ENCODE measurements at places on chromosomes 3 and 15.

- DNase-seq, result no peak
Observed at GRCh38 chr15:85558848-85559247, 178.4 kb downstream of the AKAP13 start.

DNA sequence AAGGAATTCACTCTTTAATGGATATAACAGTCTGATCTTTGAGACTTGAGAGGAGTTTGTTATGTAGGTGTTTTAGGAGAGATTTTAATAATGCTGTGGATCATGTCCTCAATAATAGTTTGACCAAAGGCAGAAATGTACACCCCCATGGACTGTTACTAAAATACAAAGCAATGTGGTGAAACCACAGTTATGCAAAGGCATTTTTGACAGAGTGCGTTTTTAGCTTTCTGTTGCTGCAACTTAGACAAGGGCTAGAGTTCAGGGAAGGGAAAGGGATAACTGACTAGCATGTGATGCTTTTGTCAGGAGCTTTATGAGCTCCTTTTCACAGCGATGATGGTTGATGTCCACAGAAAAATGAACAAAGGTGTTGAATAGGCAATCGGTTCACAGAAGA lies 3.6 kb upstream of the STARD5 start:
- DNase-seq, result no peak

- DNase-seq, result no peak
Observed at GRCh38 chr3:153338487-153338886, 176.5 kb downstream of the RAP2B start.

GRCh38 chr3:9168241-9168741 lies 81.2 kb downstream of the SRGAP3 start:
- no peak for DNase-seq

- no peak for DNase-seq
Observed at GRCh38 chr3:64213224-64213878, 11.9 kb downstream of the PRICKLE2 start.

DNA sequence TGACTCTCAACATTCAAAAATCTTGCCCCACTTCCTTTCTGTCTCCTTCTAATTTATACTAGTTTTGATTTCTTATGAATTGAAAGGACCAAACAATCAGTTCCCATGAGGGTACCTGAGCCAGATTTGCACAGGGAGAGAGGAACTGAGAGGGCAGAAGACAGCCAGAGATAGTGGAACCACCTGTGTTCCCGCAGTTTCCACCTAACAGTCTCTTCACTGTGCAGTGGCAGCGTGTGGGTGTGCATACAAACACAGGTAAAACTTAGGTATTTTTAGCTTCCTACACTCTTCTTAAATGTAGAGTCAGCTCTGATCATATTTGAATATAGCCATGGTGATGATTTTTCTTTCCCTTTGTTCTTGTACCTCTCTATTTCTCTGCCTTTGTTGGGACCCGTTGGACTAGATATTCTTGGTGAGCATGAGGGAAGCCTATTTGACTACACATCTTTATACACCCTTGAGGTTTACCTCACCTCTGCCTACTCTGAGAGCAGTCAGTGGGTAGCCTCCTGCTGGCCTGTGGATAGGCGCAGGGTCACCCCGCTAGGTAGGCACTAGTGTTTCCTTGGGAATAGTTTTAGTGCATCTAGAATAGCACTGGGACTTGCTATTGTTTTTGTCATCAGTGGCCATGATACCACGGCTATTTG lies 58.8 kb downstream of the MAP3K13 start:
- DNase-seq, result no peak

DNA sequence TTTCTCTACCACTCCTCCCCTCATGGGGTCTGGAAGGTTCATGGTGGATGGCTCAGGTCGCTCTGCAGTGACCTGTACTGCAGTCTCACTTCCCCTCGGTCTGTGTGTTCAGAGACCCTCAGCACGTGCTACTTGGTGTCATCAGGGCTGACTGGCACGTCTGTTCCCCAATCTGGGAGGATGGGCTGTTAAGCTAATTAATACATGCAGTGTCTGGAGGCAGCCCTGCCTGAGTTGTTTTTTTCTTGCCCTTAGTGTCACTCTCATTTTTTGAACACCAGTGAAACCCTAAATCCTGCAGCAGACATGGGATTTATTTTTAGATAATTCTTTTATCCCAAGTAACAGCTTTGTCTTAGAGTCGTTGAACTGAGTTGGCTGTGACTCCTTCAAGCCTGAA lies 64.6 kb downstream of the ARNT2 start:
- no peak for DNase-seq

DNA sequence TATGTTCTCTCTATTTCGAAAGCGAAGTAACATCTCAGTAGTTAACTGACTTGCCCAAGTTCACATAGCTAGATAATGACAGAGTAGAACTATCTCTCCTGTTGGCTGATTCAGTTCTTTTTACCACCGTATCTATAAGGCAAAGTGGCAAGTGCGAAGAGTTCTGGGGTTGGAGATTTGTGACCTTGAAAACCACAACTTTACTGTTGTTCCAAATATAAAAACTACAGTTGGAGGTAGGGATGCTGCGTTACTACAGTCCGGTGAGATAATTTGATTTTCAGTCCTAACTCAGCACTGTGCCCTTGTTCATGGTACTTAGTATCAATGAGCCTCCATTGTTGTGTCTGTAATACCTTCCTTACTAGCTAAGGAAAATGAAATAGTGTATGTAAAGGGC lies 71.2 kb upstream of the GOLGA8B start:
- no peak for DNase-seq

- no peak for DNase-seq
Observed at GRCh38 chr3:61901986-61902385, 340.6 kb downstream of the PTPRG start.

GRCh38 chr3:38545550-38545949 lies 49.4 kb downstream of the EXOG start:
- no peak for DNase-seq

GRCh38 chr3:155334914-155335723 lies 41.6 kb upstream of the STRIT1 start:
- DNase-seq, result no peak

DNA sequence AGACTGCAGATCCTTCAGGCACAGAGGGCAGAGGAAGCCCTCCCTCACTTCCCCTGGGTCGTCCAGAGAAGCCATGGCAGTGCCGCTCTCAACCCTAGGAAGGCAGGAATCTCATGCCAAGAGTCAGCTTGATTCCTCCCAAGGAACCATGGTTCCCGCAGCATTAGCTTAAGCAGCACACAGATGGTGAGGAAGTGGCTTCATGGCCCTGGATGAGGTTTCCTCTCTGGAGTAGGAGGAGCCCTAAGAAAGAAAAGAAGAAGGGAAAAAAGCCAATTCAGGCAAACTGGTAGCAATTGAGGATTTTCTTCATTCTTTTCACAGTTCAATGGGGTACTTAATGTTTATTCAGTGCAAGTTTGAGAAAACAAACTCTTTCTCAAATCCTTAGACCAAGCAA lies 2.9 kb downstream of the RBSN start:
- no peak for DNase-seq

DNA sequence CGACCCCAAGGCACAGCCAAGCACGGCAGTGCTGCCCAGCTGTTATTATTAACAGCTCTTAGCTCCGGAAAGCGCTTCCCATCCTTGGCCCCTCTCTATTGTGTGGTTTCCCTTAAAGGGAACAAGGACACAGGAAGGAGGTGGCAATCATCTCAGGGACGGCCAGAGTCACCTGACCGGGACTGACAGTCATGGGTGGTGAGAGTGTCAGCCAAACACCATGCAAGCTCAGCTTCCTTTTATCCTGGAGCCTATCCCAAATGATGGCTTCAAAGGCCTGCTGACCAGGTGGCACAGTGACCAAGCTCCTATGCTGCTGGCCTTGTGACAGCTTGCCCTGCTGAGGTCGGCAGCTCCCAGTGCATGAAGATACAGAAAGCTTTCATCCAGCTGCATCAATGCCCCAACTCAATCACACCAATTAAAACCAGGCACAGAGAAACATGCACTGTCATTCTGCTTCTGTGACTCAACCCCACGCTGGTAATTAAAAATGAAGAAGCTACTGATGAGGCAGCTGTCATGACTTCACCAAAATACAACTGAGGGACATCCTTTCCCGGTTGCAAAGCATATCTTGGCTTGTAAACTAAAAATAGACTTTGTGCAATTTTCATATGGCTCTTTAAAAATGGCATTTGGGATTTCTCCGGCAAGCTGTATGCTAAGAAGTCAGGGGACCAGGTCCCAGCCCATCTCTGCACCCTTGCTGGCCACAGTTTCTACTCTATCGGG lies 34.0 kb downstream of the PCSK6 start:
- DNase-seq, result peak; percentile 76

DNA sequence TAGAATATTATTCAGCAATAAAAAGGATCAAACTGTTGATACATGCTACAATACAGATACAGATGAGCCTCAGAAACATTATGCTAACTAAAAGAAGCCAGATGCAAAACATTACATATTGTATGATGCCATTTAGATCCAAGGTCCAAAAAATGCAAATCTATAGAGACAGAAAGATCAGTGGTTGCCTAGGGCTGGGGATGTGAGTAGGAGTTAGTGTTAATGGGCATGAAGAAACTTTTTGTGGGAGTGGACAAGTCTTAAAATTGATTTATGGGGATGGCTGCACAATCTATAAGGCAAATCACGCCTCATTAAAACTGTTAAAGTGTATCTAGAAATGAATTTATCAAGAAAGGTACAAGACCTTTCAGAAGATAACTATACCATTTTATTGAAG lies 45.0 kb downstream of the EHHADH start:
- DNase-seq, result no peak

DNA sequence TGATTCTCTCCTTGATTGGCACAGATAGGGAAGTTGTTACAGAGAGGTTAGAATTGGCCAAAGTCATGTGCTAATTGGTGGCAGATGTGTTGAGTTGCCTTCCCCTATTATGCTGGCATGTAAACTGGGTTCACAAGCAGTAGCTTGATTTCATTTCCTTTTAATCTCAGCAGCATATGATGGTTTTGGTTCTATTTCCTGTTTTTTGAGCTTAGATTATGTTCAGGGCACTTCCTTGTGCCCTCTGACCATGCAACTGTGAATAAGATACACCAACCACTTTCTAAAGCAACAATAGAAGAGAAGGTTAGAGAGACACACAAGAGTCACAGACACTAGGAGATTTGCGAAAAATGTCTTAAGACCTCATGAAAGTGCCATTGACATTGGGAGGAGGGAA lies 16.5 kb downstream of the HPS3 start:
- DNase-seq, result no peak

GRCh38 chr15:28118083-28118482 lies 19.0 kb upstream of the OCA2 start:
- no peak for DNase-seq

- no peak for DNase-seq
Observed at GRCh38 chr3:114333180-114333922, 39.5 kb downstream of the TIGIT start.

GRCh38 chr3:7309641-7310102 lies 448.8 kb downstream of the GRM7 start:
- no peak for DNase-seq

GRCh38 chr15:68300115-68300940 lies 22.8 kb downstream of the FEM1B start:
- DNase-seq, result no peak

GRCh38 chr3:100975714-100976113 lies 17.5 kb downstream of the ABI3BP start:
- no peak for DNase-seq

- DNase-seq, result no peak
Observed at GRCh38 chr3:11386465-11387113, 114.4 kb downstream of the ATG7 start.

- no peak for DNase-seq
Observed at GRCh38 chr15:94910166-94910565, 678.8 kb downstream of the MCTP2 start.

- no peak for DNase-seq
Observed at GRCh38 chr3:138374573-138375134, 26.3 kb downstream of the MRAS start.

DNA sequence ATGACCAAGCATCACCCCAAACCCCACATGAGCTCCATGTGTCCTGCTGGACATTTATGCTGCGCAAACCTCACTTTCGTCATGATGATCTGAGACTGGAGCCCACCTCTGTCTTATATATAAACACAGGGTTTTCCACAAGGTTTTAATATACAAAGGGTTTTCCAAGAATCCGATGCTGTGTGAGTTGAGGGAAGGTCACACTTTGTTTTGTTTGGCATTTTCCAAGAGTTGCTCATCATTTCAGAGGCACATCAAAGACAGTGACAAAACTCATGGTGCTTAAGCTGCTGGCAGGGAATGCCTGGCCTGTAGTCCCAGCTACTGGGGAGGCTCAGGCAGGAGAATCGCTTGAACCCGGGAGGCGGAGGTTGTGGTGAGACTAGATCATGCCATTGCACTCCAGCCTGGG lies 20.0 kb downstream of the EFCC1 start:
- DNase-seq, result no peak

DNA sequence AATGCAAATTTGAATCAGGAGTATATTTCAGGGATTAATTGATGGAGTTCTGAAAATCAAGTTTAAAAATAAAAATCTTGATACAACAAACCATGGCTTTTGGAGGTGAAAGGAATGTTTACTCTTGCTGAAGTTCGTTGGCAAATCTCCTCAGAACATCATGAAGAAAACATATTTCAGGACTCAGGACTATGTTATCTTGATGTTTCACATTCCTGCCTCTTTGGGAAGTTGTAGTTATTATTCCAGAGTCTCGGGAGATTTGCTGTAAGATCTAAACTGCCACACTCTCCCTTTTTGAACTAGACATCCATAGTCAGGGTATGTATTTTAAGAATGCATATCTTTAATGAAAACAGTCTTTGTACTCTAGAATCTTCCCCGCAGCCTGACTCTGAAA lies 271.2 kb downstream of the RBMS3 start:
- DNase-seq, result no peak

DNA sequence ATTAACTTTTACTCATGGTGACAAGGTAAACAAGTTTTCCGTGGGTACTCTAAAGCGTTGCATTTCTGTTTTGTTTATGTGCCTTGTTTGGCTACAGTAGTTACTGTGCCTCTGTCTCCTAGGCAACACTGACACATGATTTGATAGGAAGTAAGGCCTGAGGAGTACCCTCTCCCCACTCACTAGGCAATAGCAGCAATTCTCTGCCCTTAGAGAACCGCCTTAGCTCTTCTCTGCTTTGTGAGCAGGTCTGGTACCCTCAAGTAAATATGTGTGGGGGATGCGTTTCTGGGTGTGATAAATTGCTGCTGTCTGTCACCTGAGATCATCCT lies at the start of gene IL5RA:
IL5RA (minus strand) TSS at position 76 of the 332 bp plus-strand sequence. CDS start 5,390 bp downstream, outside the sequence.
- no peak for DNase-seq

- no peak for DNase-seq
Observed at GRCh38 chr15:63331456-63331855, 50.2 kb downstream of the CA12 start.

DNA sequence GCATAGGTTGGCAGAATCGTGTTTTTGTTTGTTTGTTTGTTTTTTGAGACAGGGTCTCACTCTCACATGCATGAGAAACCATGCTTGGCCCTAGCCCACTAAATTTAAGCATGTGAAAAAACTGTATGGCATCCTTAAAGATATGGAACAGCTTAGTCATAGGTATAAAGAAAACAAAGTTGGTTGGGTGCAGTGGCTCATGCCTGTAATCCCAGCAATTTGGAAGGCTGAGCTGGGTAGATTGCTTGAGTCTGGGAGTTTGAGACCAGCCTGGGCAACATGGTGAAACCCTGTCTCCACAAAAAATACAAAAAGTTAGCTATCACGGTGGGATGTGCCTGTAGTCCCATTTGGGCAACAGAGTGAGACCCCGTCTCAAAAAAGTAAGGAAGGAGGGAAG lies 25.2 kb downstream of the EXD1 start:
- no peak for DNase-seq

- DNase-seq, result no peak
Observed at GRCh38 chr15:44804298-44805046, 68.1 kb downstream of the TRIM69 start.

Data from retina (tissue), 1 donor.